SJSA1 (cell line): ENCODE measurements at places on chromosomes 12 and 14. TPM values are rescaled to one million over a fixed set of nuclear protein-coding genes. Genes with fewer than 3 reads are reported as not detected.
A peak's percentile ranks its signal among the peaks of the same experiment; 100 is the strongest.

The B3GNT4 gene
- total RNA-seq, result not detected in 2 replicates

The OR4K17 gene
- total RNA-seq, result not detected in 2 replicates

DNA sequence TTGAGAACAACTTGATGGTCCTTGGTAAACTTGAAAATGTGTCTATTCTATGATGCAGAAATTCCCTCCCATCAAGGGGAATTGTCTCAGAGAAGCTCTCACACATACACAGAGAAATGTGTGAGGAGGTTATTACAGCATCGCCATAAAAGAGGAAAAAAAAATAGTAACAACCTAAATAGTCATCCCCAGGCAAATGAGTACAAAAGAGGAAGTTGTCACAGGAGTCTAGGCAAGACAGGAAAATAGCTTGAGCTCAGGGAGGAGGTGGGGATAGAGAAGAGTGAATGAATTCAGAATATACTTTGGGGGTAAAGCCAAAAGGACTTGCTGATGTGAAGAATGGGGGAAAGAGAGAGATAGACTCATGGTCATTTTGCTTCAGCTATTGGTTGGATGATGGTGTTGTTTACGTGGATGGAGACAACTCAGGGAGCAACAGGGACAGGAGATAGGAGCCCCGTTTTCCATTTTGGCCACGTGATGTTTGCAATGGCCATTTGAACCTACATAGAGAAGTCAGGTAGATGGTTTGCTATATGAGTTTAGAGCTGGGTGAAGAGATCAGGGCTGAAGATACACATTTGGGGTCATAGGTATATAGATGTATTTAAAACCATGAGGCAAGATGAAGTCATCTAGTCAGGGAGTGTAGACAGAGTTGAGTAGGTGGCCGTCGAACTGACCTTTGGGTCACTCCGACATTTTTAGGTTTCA lies 20.3 kb downstream of the LRRC74A start:
- H3K27ac ChIP-seq, result no peak overlapping the region
- no peaks in the 10 kb centered on the region; the same call in 1 of the 2 replicates for H3K27me3 ChIP-seq
- H3K4me3 ChIP-seq, result no peak overlapping the region
- no peaks in the 10 kb centered on the region for H3K36me3 ChIP-seq

- H3K36me3 ChIP-seq, result peaks cover 90% of the 10 kb centered on the region
- DNase-seq, result peak; percentile 95
- peak overlapping the region; percentile 33 for H3K27ac ChIP-seq
- H3K4me3 ChIP-seq, result no peak overlapping the region
- H3K4me1 ChIP-seq, result peaks cover 23% of the 10 kb centered on the region
These were observed 43.0 kb downstream of the LRIG3 start for GRCh38 chr12:58877243-58877743.

GRCh38 chr12:111904446-111904975 lies 62.5 kb downstream of the MAPKAPK5 start:
- H3K27ac ChIP-seq, result no peak overlapping the region
- no peak for DNase-seq
- H3K4me1 ChIP-seq, result no peaks in the 10 kb centered on the region
- no peak overlapping the region for H3K4me3 ChIP-seq
- H3K36me3 ChIP-seq, result peaks cover 15% of the 10 kb centered on the region; the same call in 1 of the 2 replicates
- H3K27me3 ChIP-seq, result no peaks in the 10 kb centered on the region
